ENCODE measurements at places on chromosomes 6 and 20. TPM values are rescaled to one million over a fixed set of nuclear protein-coding genes. Genes with fewer than 3 reads are reported as not detected.

- DNase-seq: no peak
- peaks cover 4% of the 10 kb centered on the region for H3K4me1 ChIP-seq
- no peaks in the 10 kb centered on the region for H3K27me3 ChIP-seq
- H3K4me3 ChIP-seq: no peak overlapping the region
- no peak overlapping the region for H3K27ac ChIP-seq
Measured at GRCh38 chr6:90350689-90351554, 54.3 kb upstream of the BACH2 start.

GRCh38 chr6:38057994-38058393, 238.5 kb downstream of the ZFAND3 start:
- no peak overlapping the region for H3K27ac ChIP-seq
- H3K4me1 ChIP-seq: no peaks in the 10 kb centered on the region
- H3K36me3 ChIP-seq: peaks cover 17% of the 10 kb centered on the region
- H3K4me3 ChIP-seq: no peak overlapping the region
- H3K27me3 ChIP-seq: no peaks in the 10 kb centered on the region
- no peak for DNase-seq

DNA sequence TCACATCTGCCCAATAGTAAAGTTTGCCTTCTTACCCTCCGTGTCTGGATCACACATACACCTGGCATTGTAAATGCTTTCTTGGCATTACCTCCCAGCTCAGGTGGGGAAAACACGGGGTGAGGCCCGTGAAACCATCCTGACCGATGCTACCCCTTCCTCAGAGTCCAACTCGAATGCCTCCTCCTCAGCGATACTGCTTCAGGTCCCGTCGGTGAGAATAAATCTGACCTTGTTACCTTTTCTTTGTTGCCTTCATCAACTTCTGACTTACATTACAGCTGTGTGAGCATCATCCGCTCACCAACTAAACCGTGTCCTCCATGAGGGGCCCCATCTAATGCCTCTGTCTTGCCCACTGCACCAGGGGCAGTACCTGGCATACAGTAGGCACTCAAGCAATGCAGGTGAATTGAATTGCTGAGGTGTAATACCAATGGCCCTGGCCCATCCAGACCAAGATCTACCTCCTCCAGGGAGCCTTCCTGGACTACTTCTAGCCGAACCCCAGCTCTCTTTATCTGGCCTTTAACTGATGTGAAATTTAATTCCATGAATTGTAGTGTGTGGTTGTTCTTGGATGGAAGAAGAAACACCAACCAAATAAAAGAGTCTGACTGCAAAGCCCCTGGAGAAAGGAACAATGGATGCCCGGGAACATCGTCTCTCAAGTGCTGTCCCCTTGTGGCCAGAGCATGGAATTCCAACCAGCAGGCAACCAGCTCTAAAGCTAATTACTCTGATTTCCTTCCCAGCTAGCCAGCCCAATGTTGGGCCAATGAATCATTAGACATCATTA, 141.5 kb downstream of the ANKRD60 start:
- H3K27me3 ChIP-seq: no peaks in the 10 kb centered on the region
- no peak overlapping the region for H3K4me3 ChIP-seq
- H3K27ac ChIP-seq: no peak overlapping the region
- no peaks in the 10 kb centered on the region for H3K4me1 ChIP-seq
- no peak for DNase-seq

PDYN gene
- total RNA-seq: not detected

GRCh38 chr20:22687676-22688349, 103.4 kb upstream of the FOXA2 start:
- H3K4me1 ChIP-seq: no peaks in the 10 kb centered on the region
- H3K4me3 ChIP-seq: no peak overlapping the region
- DNase-seq: no peak
- no peaks in the 10 kb centered on the region for H3K36me3 ChIP-seq
- H3K27ac ChIP-seq: no peak overlapping the region

ELOVL2 gene
- 12.8 TPM for total RNA-seq

PRDM13 gene
- not detected for total RNA-seq

OVOL2 gene
- not detected for total RNA-seq

- H3K4me3 ChIP-seq: no peak overlapping the region
- H3K36me3 ChIP-seq: no peaks in the 10 kb centered on the region
- no peak overlapping the region for H3K27ac ChIP-seq
- H3K27me3 ChIP-seq: no peaks in the 10 kb centered on the region
- DNase-seq: no peak
- H3K4me1 ChIP-seq: no peaks in the 10 kb centered on the region
Measured at GRCh38 chr6:1815827-1816452, 206.2 kb downstream of the FOXC1 start.

All from right lobe of liver (tissue), 6 donors.